ENCODE measurements at places on chromosomes 4 and X.

GRCh38 chr4:17315459-17315858, 196.4 kb downstream of the QDPR start:
- DNase-seq, result no peak

DNA sequence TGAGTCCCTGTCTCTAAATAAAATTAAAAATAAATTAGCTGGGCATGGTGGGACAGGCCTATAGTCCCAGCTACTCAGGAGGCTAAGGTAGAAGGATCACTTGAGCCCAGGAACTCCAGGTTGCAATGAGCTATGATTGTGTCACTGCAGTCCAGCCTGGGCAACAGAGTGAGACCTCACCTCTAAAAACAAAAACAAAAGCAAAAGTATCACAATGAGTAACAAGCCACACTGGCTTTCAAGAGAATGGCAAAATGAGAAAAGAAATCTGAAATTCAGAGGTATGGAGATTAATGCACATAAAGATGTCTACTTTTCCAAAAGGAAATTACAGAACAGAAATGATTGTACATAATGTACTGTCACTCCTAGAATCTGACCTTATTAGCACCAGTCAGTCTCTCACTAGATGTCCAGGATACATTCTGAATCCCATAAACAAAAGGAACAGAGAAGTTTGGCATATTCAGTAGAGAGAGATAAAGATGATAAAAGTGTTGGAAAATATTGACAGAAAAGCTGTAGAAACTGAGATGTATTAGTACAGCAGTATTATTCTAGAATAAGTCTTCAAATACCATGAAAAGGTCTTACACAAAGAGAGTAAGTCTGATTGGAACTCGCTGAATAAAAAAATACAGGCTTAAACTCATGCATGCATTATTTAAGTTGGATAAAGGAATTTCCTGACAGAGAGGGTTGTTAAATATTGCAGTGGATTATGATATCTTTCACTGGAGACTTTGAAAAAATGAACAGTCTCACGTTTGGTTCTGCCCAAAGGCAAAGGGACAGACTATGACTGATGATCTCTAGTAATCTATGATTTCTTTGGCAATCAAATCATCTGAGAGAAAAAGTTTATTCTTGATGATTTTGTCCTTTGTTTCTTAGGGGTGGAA, 102.5 kb downstream of the SH3RF1 start:
- DNase-seq, result no peak

GRCh38 chrX:41785685-41786084, 61.7 kb downstream of the GPR82 start:
- no peak for DNase-seq

GRCh38 chr4:168584321-168584771, 87.5 kb downstream of the PALLD start:
- no peak for DNase-seq

GRCh38 chr4:138669479-138670315, 345.9 kb upstream of the NOCT start:
- no peak for DNase-seq
